Thoracic aorta (tissue), 2 donors: ENCODE measurements at places on chromosomes 7 and 10.

DNA sequence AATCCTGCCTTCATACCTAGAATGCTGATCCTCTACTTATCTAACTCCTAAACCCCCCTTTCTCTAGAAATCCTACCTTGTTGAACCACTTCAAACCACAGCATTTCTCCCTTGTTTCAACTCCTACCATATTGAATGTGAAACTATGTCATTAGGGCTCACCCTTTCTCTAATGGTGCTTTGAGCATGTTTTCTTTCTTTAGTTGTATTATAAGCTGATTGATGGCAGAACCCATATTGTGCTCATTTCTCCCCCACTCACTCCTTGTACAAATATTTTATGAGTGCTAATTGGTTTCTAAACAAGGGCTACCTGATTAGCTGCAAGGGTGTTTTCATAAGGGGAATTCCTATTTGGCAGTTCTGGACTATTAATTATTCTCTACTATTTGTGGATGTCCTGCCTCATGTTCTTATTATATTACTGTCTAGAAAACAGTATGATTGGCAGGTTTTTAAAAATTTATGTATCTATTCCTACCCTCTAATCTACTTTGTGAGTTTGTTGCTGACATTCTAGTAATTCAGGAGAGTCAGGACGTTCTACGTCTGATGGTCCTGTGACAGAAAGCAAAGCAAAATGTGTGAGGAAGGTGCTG, 765.8 kb downstream of the KCNMA1 start:
- no peak for DNase-seq

GRCh38 chr7:155963356-155963755, 151.1 kb upstream of the SHH start:
- DNase-seq, result no peak

DNA sequence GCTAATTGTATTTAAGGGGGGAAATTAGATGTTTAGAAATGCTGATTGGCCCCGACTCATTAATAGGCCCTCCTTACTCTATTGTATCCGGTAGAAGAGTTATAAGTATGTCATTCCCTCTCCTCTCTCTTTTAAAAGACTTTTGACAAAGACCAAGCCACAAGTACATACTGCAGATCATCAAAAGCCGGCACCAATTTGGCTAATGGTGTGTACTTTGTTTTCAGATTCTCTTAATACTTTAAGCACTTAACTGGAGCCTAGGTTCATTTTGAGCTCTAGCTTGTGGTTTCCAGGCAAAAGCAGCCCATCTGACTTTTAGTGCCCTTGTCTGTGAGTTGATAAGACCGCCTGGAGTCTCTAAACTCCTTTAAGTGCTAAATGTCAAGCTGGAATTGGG, 210.0 kb upstream of the LYZL1 start:
- no peak for DNase-seq

DNA sequence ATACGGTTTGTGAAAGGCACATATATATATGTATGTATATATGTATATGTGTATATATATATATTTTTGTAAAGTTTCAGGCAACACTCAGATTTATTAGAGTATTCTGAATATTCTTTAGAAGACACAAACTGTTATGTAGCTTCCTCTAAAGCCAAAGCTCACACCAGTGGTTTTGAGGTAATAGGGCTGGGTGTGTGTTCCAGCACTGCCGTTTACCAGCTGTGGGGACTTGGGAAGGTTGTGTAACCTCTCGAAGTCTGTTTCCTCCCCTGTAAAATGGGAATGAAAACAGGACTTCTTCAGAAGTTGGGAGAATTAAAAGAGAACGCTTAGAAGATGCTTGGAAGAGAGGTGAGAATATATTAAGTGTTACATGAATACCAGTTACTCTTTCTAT, 94.8 kb downstream of the PRPF18 start:
- DNase-seq, result no peak

DNA sequence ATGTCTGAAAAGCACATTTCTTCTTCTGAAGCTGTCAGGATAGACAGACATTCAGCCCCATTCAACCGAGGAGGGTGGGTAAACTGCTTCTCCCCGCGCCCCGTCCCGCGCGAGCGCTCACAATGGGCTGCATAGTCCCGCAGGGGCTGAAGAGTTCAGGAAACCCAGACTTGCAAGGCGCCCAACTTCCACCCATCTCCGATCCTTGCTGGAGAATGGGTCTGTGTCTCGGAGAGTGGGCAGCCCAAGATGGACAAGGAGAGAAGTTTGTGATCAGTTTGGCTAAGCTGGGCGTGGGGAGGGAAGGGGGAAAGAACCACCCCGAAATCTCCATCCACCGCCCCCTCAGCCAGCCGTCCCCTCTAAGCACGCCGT, 686 bp downstream of the AASS start:
- DNase-seq, result no peak

GRCh38 chr10:103733045-103733419, 122.3 kb downstream of the SH3PXD2A start:
- no peak for DNase-seq

- DNase-seq, result no peak
These were observed 86.9 kb downstream of the PROSER2 start for GRCh38 chr10:11910102-11910501.

- no peak for DNase-seq
These were observed 163.3 kb downstream of the CPED1 start for GRCh38 chr7:121151774-121152221.

GRCh38 chr10:49598164-49598856, 11.8 kb upstream of the SLC18A3 start:
- no peak for DNase-seq

GRCh38 chr7:8305625-8306388, 43.8 kb upstream of the ICA1 start:
- no peak for DNase-seq

DNA sequence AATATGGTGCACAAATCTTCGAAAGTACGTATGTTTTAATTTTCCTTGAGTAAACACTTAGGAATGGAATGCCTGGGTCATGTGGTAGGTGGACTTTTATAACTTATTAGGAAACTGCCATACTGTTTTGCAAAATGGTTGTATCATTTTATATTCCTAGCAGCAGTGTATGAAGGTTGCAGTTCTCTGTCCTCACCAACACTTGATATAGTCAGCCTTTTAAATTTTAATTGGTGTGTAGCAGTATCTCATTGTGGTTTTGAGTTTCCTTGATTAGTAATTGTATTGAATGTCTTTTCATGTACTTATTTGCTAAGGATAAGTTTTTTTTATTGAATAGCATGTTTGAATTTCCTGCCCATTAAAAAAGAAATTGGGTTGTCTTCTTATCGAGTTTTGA, 926 bp upstream of the PCBD1 start:
- no peak for DNase-seq

DNA sequence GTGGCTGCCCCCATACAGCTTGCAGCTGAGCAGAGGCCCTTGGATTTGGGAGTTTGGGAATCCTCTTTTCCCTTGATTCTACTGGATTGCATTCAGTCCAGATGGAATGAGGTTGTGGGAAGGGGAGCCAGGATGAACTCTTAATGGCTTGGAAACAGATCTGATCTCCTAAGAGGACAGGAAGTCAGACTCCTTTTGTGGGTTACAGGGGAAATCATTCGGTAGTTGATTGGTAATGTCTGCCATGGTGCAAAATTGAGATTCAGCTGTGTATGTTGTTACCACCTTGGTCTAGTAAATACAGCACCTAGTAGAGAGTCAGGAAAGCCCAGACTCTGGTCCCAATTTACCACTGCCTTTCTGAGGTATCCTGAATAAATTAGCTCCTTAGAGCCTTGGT, 144.2 kb upstream of the TNRC18 start:
- DNase-seq, result no peak

DNA sequence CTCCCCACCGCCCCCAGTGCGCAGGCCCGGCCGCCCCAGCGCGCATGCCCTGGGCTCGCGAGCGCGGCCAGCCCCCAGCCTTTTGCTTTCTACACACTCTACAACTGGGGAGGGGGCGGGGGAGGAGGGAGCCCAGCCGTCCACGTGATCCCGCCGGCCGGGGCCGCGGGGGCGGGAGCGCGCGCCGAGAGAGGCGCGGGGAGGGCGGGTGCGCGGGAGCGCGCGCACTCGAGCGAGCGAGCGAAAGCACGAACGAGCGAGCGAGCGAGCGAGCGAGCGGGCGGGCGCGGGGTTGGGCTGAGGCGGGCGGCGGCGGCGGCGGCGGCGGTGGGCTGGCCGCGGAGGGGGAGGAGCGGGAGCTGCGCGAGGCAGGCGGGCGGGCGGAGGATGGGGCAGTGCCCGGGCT, at the start of gene AUTS2:
TSS of gene AUTS2 (plus strand) at position 395 of the 406 bp plus-strand sequence. CDS start 1,179 bp downstream, outside the sequence.
- DNase-seq, result peak; percentile 57

DNA sequence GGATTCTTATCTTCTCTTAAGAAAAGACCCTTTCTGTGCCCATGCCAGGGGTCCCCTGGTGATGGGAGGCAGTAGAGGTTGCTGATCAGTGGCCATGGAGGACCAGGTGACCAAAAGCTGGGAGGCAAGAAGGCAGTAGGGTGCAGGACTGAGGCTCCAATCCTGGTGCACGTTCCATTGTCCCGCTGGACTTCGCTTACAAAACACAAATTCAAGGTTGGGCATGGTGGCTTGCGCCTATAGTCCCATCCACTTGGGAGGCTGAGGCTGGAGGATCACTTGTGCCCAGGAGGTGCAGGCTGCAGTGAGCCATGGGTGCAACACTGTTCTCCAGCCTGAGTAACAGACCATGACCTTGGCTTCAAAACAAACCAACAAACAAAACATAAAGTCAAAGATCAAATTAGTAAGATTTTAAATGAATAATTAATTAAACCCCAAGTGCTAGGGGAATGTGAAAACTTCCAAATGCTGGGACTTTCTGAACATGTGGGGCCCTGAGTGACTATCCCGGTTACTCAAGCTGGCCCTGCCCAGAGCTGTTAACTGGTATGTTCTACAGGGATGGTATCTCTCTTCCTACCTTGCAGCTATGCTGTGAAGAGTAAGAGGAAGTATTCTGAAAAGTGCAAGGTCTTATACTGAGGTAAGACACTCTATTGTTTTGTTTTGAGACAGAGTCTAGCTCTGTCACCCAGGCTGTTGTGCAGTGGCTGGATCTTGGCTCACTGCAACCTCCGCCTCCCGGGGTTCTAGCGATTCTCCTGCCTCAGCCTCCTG, 97.6 kb downstream of the LYZL2 start:
- no peak for DNase-seq

DNA sequence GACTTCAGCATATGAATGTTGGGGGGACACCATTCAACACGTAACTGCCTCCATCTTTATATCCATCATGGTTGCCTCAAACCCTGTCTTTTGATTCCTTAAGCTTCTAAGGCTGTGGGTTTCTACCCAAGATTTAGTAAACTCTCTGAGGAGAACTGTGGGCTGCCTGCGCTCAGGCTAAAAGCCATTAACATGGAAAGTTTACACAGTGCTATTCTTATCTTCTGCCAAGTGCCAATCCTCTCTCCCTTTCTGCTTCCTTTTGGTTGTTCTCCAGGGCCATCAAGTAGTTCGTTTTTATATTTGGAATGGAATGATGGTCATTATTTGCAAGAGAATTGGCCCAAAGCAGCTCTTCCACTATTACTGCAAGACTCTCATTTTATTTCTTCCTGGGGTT, 97.3 kb upstream of the KLF14 start:
- DNase-seq, result no peak

DNA sequence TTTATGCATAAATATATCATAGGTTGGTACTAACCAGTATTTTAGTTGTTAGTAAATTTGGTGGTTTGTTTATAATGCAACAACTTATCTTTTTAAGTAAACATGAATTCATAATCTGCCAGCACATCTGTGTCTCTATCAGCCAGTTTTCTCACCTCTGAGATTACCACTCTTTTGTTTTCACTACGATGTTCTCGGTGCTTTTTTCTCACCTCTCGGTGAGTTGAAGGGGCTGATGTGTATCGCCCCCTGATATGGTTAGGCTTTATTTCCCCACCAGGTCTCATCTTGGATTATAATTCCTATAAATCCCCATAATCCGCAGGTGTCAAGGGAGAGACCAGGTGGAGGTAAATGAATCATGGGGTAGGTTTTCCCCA, 114.1 kb downstream of the CAMK1D start:
- no peak for DNase-seq

DNA sequence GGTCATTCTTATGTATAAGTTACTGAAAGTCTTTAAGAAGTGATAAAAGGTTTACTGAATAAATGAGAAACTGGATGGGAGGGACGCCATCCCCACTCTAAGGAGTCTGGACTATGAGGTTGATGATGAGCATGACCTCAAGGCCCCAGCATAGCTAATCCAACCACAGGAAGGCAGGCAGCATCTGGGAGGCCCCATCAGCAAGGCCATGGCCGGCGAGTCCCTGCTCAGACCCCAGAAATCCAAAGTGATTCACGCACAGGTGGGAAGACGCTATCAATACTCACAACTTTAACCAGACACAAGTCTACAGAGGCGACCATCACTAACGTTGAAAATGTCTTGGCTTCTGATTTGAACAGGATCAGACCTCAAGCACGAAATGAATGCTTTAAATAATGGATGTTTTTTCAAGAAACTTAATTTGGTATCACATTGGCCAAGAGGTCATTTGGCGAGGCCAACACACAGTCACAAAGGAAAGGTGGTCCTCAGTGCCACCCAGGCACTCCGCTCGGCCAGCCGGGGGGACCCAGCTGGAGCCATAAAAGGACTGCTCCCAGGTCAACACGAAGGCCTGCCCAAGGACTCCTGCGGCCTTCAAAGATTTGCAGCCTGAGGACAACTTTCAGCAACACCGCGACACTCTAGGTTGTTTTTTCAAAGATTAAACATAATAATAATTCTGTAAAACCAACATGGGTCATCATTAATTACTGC, 228.5 kb downstream of the PTPRN2 start:
- DNase-seq, result no peak

- DNase-seq, result no peak
These were observed 66.9 kb downstream of the OGDH start for GRCh38 chr7:44673324-44673723.

DNA sequence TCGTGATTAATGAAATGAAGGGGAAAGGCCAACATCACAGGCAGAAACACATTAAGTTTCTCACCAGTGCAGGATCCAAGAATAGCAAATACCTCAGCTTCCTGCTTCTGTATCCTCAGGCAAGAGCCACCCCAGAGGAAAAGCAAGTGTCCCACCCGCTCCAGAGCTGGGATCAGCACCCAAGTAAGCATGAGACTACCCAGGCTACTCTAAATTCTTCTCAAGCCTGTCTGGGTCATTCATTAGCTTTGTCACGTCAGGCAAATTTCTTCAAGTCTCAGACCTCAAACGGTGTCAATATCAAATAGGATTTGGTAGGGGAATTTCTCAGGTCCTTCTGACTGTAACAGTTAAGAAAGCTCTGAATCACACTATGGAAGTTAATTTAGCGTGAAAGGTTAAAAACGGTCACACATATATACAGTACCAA, 59.0 kb downstream of the GNA12 start:
- DNase-seq, result no peak
